Stimulated activated CD8-positive, alpha-beta memory T cell treated with anti-CD3 and anti-CD28 coated beads, Interleukin-7, amount 100 ng/mL, for 1 hour (primary cell): ENCODE measurements at places on chromosomes 1 and 21.

GRCh38 chr1:39434797-39435395, 56.5 kb upstream of the BMP8A start:
- no peak for DNase-seq

GRCh38 chr1:183206538-183207122, 20.6 kb downstream of the LAMC2 start:
- no peak for DNase-seq

DNA sequence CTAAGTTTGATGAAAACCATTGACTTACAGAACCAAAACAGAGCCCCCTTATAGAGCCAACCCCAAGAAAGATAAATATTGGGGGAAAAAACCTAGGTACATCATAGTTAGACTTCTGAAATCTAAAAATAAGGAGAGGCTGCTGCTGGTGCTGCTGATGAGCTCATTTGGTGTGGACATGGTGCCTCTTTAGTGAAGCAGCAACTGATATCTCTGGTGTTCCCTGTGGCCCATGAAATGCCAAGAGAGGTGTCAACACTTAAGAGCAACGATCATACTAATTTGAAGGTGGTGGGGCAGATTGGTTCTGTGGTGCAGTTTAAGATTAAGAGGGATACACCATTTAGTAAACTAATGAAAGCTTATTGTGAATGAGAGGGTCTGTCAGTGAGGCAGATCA, 35.9 kb downstream of the ST3GAL3 start:
- DNase-seq: no peak

DNA sequence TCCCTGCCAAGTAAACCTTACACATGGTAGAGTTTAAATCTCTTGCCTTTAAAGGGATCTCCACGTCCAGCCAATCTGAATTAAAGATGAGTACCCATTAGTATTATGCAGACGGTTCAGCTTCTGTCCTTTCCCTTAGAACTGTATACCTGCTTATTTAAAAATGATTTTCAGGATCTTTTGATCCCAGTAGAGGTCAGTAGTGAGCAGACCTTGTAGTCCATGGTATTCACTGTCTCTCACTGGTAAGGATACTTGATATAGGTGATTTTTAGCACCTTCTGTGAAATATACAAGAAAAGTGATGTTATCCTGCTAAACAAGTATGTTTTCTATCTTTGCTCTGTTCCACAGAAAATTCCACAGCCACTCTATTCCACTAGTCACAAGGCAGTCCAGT, 1211.6 kb upstream of the ADGRL4 start:
- DNase-seq: no peak

GRCh38 chr21:16741141-16741665, 771.6 kb upstream of the CXADR start:
- no peak for DNase-seq

DNA sequence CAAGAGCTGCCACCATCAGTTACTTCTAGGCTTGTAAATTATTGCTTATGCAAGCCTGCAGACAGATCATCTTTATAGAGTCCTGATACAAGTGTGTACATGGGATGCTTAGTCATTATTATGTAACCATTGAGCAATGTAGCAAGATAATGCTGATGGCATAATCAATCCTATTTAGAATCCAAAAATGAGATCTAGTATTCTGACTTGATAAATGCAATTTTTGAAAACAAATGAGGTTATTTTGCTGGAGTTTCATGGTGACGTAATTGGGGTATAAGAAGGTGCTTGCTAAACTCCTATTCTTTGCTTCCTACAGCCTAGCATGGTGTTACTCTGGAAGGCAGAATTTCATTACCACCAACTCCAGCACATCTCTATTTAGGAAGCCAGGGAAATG, 801.7 kb upstream of the PRMT6 start:
- no peak for DNase-seq

DNA sequence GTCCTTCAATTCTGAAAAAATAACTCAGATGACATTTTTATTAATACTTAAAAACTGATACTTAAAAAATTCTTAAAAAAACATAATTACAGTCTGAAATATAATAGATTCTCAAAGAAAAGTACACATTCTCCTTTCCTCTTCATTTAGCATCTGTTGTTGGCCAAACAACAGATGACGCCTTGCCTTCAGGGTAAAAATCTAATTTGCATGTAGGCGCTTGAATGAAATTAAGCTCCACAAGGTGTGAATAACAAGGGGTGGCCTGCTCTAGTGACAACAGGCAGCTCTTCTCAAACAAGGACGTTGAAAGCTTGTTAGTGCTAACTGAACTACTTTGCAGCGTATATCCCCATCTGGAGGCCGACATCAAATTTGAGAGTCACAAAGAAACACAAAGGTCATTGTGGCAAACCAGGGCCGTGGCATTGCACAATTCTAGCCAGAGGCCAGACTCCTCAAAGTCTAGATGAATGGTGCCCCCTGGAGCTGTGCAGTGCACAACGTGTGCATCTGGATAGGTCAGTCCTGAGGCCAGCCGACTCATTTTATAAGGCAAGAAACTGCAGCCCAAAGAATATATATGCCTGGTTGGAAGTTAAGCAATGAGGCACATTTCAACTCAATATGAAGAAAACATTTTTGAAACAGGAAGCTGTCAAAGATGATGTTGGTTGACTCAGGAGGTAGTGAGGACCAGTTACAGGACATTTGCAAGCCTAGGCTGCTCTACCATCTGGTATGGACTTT, 459.2 kb upstream of the RUNX1 start:
- DNase-seq: no peak
